ENCODE measurements at places on chromosomes 6 and 20.

- DNase-seq = no peak
These were observed at the start of gene SNAP91 for GRCh38 chr6:83708970-83709747. TSS of gene SNAP91 (minus strand) at chr6:83709101. CDS start at chr6:83707927, 1,174 bp downstream.

GRCh38 chr6:51513891-51514747, 573.3 kb downstream of the PKHD1 start:
- no peak for DNase-seq

DNA sequence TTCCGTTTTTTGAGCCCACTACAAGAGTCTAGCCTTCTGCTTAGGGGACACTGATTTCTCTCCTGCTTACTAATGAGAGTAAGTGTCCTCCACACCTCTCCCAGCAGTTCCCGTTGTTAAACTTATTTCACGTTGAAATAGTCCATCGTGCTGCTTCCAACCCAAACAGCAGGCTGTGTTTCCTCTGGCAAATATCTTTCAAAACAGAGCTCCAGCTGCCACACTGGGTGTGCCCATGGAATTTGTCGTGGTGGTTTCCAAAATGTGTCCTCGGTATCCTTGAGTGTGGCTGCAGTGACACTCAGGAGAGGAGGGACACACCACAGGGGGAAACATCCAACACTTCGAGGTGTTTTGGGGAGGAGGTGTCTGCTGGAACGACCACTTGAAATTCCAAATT, 176.5 kb upstream of the RALGAPA2 start:
- DNase-seq = no peak

DNA sequence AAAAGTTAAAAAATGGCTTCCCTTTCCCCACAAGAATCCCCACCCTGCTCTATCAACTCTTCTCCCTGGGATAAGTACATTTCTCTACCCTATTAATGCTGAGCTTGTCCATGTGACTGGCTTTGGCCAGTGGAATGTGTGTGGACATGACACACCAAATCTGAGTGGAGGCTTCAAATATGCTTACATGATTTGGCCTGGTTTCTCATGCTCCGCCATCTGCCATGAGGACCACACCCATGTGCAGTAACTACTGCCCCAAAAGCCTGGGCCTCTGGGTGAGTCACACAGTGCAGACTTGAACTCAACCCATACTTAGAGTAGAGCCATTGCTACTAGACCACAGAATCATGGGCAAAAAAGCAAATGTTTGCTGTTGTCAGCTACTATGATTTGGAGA, 65.4 kb downstream of the PRND start:
- DNase-seq = no peak

GRCh38 chr6:22754061-22754460, 184.7 kb downstream of the HDGFL1 start:
- DNase-seq = no peak

GRCh38 chr6:143205991-143206390, 145.3 kb downstream of the AIG1 start:
- DNase-seq = no peak

DNA sequence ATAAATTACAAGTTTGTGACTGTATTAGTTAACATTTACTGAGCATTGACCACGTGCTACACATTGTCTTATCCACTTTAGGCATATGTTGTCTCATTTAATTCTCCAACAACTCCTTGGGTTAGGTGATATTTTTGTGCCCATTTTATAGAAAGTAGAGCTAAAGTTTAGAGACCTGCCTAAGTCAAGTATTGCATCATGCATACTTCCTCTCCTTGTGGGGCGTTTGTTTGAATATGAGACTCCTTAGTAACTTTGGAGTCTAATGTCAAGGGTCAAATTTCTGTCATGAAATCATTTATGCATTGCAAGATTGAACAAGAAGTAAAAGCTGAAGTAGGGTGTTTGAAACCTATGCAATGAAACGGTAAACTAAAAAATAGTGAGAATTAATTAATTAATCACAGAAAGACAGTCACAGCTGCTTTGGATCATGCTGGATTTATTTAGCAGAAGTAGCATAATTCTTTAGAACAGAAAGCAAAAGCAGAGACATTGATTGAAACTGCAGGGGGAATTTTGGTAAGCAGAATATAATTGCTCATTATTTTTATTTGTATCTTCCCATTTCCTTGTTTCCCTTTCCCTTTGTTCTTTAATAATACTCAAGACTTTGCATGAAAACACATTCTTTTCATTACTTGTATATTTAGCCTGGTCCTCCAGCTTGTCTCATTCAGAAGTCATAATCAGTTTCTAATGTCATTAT, 1374.4 kb upstream of the GJE1 start:
- no peak for DNase-seq

DNA sequence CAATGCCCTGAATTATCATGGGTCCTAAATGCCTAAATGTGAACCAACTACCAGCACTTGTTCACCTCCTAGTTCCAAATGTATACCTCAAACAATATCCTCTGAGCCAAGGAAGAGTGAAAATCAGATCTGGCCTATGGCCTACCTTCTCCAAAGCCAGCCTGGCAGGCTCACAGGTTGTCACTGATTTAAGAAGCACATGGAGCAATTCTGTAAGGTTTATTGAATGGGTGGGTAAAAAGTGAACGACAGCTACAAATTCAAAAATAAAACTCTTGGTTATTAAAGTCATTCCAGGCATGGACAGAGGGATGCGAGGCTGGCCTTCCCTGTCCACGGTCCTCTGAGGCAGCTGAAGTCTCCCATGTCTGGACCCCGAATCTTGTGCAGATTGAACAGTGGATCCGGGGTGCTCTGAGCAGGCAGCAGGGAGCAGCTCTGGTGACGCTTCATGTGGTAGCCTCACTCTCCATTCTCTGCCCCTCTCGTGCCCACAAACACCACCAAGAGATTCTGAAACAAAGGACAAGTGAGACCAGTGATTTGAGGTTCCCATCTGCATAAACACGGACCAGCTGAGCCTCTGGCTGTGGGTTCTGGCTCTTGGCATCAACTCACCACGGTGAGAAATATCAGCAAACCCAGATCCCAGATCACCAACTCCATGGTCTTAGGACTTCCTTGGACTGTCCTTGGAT, 14.6 kb downstream of the SNHG17 start:
- no peak for DNase-seq
